Iris pigment epithelial cell (primary cell): ENCODE measurements at places on chromosomes 3 and 15.
A peak's percentile ranks its signal among the peaks of the same experiment; 100 is the strongest.

DNA sequence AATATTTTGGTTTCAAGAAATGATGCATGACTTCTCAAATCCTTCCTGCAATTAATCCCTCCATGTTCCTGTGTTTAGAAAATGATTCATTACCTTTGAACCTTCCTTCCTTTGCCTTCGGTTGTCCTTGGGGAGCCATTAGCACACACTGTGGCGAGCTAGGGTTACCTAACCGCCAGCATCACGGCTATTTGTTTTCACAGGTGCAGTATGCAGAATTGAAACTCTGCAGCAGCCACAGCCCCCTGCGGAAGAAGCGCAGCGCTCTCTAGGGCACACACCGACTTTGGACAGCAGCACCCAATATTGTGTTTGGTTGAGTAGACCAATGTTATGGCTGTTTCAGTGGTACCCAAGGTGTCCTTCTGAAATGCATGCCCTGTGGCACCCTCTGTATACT lies 247.4 kb downstream of the MCTP2 start:
- no peak for DNase-seq

DNA sequence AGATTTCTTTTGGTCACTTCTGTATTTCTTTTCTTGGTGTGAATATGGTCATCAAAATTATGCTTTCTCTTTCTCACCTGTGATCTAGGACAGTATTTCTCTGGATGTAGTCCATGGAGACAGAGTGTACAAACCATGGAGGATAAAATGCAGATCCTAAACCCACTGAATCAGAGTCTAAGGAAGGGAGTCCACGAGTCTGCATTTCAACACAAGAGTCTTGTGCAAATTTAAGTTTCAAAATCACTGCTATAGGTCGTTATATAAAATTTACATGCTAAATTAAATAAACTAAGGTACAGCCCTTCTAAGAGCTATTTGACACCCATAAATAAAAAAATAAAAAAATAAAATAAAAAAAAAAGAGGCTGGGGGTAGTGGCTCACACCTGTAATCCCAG lies 17.3 kb upstream of the UBE2E2 start:
- DNase-seq, result no peak

- DNase-seq, result peak; percentile 12
These were observed 748.1 kb downstream of the GBE1 start for GRCh38 chr3:81013360-81013759.

GRCh38 chr3:45915518-45916231 lies 27.6 kb upstream of the CXCR6 start:
- peak; percentile 98 for DNase-seq

- DNase-seq, result peak; percentile 76
These were observed 3.6 kb upstream of the CLDN16 start for GRCh38 chr3:190384309-190384756.

DNA sequence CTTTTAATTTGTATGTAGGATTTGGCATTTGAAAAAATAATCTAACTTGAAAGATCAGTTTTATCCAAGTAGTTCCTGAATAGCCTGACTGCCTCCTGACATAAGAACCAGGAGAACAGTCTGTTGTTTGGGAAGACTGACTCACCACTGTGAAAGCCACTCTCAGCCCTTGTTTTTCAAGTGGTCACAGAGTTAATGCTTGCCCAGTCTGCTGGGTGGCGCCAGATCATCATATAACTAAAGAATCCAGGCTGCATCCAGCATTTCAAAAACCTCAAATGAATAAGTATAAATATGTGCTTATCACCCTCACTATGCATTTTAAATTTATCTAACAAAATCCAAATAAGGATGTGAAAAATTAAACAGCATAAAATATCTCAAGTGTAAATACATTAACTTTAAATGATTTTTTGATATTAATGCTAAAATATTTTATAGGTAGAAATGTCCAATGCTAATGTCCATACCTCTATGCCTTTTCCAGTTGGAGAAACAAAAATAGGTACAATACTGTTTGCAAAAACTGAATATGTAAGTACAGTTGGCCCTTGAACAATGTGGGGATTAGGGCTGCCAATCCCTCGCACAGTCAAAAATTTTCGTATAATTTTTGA lies 26.9 kb upstream of the ZBBX start:
- DNase-seq, result peak; percentile 57

DNA sequence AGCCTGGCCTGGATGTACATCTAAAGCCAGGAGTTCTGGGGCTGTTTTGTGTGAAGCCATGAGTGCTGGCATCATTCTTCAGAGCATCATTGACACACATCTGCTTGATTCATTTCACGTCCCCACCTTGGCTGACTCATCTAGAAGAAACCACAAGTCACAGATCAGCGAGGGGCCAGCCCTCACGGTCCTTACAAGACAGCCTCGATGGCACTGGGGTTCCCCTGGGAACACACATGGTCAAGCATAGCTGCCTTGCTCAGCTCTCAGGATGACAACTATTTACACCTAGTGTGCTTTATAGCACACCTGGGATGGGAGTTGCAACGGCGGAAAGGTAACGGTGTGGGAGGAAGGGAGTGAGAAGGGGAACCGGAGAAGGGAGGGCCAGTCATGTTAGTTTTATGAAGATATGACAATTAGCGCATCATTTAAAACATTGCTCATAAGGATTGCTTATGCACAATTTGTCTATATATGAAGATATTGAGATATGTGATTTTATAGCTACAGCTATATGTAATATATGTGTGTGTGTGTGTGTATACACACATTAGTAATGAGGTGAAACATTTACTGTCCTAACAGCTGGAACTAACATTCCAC lies 227.1 kb downstream of the RPLP1 start:
- no peak for DNase-seq

GRCh38 chr15:77329202-77329601 lies 90.7 kb downstream of the PEAK1 start:
- DNase-seq, result no peak

DNA sequence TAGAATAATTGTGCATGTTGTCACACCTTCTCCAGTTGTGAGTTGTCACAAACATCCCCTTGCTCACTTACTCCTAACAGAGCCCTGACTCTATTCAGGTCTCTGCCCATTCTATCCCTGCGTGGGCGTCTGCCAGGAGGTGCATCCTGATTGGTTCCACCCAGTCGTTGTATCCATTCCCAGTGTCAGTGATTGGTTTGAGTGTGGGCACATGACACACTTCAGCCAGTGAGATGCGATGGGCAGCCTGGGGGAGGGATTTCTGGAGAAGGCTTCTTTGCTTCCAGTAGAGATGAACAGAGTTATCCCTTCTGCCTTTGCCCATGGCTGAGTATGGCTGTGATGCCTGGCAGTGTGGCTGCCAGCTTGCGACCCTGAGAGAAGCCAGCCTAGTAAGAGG lies 18.7 kb downstream of the PXYLP1 start:
- no peak for DNase-seq

DNA sequence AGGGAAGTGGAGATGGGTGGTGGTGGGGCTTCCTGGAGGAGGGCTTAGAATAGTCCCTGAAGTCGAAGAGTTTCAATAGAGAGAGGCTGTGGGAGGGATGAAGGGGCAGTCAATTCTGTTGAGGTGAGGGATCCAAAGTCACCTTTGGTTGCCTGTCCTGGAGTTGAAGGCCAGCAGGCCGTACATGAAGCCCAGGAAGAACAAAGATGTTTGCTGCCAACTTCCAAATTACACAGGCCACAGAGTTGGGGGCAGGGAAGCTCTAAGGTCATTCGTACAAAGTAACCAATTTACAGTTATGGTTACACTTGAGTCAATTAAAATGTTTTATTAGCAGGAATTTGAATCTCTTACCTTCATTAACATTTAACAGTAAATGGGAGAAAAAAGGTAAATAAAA lies 77.9 kb downstream of the FOXB1 start:
- DNase-seq, result no peak

- no peak for DNase-seq
These were observed 8.6 kb upstream of the GATM start for GRCh38 chr15:45386974-45387373.

- DNase-seq, result peak; percentile 7
These were observed 495.0 kb downstream of the NLGN1 start for GRCh38 chr3:173892547-173892946.

DNA sequence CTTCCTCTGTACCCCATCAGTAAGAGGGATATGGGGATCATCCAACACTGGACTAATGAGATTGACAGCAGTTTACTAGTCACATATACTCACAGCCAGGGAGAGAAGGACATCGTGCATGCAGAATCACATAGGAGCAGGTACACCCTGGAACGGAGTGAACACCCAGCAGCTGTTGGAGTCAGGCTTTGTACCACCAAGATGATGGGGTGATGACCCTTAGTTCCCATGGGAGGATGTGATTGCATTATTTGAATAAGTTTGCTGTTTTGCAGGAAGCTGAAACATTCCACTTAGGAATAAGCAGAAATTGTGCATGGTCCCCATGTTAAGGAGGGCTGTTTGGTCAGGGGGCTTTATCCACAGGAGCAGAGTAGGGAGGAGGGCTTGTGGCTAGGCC lies 482.7 kb upstream of the PDZRN3 start:
- DNase-seq, result no peak

GRCh38 chr3:350871-351371 lies 154.4 kb downstream of the CHL1 start:
- no peak for DNase-seq

GRCh38 chr15:67862750-67863441 lies 23.1 kb upstream of the RNU6-1 start:
- DNase-seq, result no peak

DNA sequence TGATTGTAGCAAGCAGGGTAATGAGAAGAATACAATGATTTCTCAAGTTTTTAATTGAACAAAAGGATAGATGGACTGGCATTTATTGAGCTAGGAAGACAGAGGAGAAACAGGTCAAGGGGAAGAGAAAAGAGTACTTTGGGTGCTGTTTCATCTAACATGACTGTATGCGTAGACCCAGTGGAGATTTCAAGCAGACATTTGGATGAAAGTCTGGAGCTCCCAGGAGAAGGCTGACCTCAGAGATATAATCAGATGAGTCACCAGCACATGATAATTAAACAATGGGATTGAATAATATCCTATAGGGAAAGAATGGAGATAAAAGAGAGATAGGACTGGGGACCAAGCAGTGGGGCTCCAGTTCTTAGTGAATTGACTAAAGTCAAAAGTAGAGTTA lies 194.9 kb downstream of the ARRDC4 start:
- DNase-seq, result peak; percentile 24

- peak; percentile 18 for DNase-seq
These were observed 56.3 kb upstream of the PSMD6 start for GRCh38 chr3:64079369-64080150.

DNA sequence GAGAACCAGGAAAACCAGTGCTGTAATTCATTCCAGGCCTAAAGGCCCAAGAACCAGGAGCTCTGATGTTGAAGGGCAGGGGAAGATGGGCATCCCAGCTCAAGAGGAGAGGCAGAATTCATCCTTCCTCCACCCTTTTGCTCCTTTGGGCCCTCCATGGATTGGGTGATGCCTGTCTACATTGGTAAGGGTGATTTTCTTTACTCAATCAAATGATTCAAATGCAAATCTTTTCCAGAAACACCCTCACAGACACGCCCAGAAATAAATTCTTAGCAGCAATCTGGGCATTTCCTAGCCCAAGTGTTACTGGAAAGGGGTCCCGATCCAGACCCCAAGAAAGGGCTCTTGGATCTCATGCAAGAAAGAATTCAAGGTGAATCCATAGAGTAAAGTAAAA lies 17.6 kb upstream of the APOD start:
- no peak for DNase-seq

- DNase-seq, result no peak
These were observed 95.1 kb downstream of the FOXP1 start for GRCh38 chr3:71488391-71488809.

- no peak for DNase-seq
These were observed 34.8 kb upstream of the CD47 start for GRCh38 chr3:108125550-108126071.

DNA sequence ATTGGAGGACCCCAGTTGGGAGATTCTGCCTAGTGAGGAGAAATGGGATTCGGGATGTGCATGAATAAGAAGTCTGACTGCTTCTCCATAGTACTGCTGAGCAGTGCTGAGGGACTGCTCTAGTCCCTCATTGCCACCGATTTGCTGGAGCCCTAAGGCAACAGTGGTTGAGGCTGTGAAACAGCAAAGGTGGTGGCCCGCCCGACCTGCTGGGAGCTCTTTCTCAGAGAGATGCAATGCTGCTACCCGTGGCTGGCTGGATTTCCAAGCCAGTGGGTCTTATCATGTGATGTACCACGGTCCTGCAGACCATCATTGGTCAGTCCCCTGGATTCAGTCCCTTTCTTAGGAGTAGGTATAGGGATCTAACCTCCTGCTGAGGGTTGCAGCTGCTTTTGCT lies 42.6 kb upstream of the GCSAM start:
- DNase-seq, result no peak

- DNase-seq, result no peak
These were observed 43.9 kb downstream of the TLE3 start for GRCh38 chr15:70053716-70054229.

GRCh38 chr15:53384417-53384816 lies 375.0 kb downstream of the WDR72 start:
- no peak for DNase-seq

DNA sequence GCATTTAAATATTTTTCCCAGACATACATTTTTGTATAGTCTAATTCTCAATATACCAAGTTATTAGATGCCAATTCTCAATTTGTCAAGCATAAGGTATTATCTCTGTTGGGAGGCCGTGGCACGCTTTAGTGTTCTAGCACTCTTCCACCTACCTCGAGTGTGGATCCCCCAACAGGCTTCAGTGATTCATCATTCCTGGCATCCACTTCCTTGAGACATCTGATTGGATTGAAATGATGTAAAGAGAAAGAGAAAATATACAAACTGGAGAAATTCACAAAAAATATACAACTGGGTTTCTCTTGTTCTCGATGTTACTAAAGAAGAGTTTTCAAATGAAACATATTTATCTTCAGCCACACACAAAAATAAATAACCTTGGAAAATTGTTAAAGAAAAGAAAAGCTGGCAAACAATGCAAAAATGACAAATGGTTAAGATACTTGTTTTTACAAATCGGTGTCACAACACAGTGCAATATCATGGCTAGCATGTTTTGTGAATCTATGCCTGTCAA lies 218.0 kb upstream of the CDIN1 start:
- DNase-seq, result peak; percentile 88

DNA sequence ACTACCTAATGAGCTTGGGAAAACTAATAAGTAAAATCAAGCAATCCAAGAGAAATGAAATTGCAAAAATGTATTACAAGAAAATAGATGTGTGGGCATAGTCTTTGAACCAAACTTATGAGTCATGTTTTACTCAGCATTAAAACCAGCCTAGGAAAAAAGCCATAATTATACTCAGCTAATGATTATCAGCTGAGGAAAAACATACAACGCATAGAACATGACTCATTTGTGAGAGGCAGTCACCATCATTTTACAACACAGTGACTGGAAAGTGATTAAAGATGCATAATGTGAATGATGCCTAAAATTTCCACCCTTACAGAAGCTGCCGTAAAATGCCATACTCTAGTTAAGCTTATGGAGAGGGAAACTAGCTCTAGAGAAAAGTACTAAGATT lies 238.0 kb upstream of the EOMES start:
- peak; percentile 1 for DNase-seq
